ENCODE measurements at places on chromosomes 1 and 21.

DNA sequence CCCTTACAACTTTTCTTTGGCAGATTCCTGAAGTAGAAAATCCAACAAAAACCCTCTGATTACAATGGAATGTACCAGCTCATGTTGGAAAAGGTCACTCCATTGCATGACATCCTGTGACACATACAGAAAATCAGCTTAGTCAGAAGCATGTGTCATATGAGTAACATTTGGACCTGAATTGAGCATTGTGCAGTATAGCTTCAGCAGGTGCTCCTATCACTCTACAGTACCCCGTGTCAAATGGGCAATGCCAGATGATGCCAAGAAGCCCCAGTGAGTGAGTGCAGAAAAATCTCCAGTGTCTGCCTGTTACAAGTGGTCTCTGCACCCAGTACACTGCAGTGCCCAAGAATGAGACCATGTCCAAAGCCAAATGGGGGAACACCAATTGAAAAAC, 129.7 kb upstream of the RUNX1 start:
- DNase-seq, result no peak

DNA sequence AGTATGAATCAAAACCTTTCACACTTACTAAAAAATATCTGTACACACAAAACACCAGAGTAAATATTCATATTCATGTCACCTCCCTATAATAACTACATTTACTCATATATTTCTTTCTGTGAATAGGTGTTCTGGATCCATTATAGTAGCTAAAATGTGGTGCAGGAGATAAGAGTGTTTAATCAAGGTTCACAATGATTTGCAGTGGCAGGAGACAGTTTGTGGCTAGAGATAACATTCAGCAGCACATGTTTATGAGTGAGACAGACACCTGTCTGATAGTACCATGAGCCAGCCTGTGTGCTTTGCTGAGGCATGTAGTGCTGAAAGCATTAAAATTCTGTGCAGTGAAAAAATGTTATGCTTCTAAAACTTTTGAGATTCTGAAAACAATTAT, 410.3 kb downstream of the SRGAP2C start:
- DNase-seq, result no peak

GRCh38 chr1:170704256-170704655, 40.3 kb downstream of the PRRX1 start:
- no peak for DNase-seq

- peak; percentile 45 for DNase-seq
Measured at GRCh38 chr1:85692730-85693314, 15.4 kb downstream of the ZNHIT6 start.

DNA sequence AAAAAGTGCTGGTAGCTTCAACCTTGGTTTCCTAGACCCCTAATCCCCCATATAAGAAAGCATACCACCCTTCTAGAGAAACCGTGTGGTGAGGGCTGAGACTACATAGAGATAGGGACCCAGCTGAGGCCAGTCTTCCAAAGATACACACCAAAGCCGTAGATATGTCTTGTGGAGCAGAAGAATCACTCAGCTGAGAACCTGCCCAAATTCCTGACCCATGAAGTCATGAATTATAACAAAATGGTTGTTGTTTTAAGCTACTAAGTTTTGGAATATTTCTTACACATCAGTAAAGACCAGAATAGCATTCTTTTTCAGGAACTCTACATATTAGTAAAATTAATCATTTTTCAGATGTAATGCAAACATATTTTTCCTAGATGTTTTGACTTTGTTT, 3.3 kb upstream of the SNRPE start:
- no peak for DNase-seq

DNA sequence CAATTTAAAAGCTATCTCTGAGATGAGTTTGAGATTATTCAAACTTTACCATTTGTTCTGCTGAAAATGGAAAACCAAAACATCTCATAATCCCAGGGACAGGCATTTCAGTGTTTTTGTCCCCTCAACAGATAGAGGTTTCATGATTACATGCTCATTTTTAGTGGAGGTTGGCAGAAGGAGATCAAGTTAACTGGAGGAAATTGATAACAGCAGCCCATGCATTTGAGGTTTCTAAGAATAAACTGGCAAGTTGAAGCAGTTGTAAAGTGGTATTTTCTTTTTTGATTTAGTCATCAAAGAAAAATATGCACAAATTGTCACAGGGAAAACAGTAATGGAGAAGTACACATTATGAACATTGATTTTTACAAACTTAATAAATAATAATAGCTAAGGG, 205.8 kb downstream of the PLA2G4A start:
- DNase-seq, result no peak

- no peak for DNase-seq
Measured at GRCh38 chr1:17640393-17640792, 100.9 kb downstream of the ARHGEF10L start.

DNA sequence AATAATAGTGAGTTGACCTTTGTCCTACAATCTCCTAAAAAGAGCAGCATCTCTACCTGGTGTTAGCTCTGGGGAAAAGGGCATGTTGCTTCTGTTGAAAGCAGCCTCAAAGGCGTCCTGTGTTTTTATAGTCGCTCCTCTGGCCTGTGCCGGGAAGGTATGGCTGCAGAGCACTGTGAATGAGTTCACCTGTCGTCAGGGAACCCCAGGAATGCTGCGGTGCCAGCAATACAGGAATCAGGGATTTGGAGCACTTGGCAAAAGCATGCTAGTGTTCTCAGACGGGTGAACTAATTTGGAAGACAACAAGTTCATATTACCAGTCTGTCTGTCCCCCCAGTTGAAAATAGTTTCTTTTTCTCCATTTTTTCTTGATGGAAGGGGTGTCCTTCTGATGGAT, 60.3 kb upstream of the PGD start:
- DNase-seq, result no peak

- DNase-seq, result no peak
Measured at GRCh38 chr1:36224537-36225282, 467 bp downstream of the THRAP3 start.

DNA sequence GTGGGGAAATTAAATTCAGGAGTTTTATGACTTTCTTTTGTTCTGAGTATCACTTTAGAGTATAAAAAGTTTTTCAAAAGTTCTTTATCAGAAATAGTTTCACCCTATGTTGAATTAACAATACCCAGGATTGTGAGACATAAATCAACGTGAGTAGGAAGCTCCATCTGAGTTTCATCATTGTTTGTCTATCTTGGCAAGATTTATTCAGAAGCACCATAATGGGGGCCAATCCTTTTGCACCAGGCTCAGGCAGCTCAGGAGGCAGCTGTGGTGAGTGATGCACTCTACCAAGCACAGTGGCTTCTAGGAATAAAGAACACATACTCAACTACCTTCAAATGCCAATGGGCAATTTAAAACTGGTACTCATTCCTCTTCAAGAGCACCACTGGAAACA, 12.0 kb downstream of the CREG1 start:
- no peak for DNase-seq

DNA sequence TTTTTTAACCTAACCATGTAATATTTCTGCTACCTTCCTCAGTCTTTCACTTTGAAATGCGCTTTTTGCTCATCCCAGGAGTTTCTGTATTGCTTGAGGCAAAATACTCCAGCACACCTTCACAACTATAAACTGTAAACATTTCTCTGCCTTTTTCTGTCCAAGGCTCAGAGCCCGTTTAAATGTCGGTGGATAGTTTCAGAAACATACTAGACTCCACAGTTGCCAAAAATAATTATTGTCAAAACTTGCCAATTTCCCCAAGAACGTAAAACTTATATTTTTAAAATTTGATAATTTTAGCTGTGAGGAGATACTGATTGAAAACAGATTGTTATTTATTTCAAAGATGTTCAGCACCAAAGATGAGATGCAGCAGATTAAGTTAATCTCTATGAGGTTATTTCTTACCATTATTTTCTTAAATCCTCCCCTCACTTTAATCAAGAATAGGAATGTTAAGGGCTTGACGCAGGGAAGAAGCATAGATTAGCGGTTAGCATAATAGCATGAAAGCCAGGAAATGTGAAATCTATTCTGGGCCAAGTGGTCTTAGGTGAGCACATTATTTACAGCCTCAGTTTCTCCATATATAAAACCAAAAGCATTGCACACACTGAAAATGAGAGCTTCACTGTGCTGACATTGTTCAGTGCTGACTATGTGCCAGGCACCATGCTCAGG, 91.5 kb upstream of the ESRRG start:
- DNase-seq, result no peak

DNA sequence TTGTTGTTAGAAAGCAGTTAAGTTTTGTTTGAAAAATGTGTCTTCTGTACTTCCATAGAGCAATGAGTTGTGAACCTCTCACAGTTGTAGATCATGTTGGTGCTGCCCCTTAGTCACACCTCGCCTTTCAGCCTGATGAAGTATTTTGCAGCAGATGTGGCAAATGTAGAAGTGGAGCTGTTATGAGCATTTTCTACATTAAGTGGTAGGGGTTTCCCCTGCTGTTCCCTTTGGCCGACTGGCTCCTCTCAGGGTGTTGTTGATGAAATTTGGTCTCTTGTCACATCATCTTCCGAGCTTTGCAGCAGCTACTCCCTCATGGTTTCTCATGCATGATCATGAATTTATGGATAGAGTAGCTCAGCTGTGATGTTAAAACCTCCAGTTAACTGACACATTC, 33.6 kb upstream of the DENND1B start:
- DNase-seq, result no peak

- no peak for DNase-seq
Measured at GRCh38 chr1:59686170-59686569, 128.6 kb upstream of the HOOK1 start.

- DNase-seq, result no peak
Measured at GRCh38 chr1:221945669-221946068, 203.8 kb upstream of the DUSP10 start.

DNA sequence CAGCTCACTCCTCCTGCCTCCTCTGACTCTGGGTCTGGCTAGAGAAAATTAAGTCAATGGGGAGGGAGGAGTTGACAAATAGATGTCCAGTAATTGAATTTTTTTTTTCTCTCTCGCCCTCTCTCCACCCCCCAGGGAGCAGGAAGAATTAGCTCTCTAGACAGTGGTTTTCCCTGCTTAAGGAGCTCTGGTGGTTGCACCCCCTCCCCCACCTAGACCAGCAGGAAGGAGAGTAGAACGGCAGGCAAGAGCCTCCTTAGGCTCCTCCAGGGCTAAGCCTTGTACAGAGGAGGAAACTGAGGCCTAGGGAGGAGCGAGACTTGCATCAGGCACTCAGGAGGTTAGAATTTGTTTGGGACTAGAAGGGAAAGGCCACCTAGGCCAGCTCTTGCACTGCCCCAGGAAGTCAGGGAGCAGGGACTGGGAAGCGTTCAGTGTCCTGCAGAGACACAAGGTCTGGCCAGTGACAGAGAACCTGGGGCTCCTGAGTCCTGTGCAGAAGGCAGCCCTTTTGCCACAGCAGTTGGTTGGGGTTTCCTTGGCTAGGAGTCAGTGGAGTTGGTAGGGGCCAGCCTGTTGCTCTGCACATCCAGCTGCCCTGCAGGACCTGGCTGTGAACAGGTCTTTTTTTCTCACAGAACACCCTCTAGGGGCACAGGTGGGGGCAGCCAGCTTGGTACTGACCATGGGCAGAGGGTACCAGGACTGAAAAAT, 49.5 kb upstream of the ACOT11 start:
- no peak for DNase-seq

GRCh38 chr1:22373252-22373651, 78.4 kb upstream of the ZBTB40 start:
- no peak for DNase-seq

DNA sequence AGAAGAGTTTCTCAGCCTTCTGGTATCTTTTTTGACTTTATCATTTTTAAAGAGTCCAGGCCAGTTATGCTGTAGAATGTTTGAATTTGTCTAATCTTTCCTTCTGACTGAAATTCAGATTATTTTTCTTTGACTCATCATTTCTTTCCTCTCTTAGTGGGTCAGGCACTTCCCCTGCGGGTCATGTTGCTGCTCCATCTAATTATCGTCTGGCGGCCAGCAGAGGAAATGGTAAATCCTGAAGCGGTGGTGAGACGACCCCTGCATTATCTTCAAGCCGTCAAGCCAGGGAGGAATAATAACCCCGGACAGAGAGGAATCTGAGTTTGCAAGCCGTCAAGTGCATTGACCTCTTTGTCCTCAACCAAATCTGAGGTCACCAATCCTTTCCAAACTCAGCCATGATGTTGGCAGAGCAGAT, 102.1 kb downstream of the ADSS2 start:
- DNase-seq, result no peak

- no peak for DNase-seq
Measured at GRCh38 chr1:9068981-9069325, 482 bp downstream of the SLC2A5 start.

DNA sequence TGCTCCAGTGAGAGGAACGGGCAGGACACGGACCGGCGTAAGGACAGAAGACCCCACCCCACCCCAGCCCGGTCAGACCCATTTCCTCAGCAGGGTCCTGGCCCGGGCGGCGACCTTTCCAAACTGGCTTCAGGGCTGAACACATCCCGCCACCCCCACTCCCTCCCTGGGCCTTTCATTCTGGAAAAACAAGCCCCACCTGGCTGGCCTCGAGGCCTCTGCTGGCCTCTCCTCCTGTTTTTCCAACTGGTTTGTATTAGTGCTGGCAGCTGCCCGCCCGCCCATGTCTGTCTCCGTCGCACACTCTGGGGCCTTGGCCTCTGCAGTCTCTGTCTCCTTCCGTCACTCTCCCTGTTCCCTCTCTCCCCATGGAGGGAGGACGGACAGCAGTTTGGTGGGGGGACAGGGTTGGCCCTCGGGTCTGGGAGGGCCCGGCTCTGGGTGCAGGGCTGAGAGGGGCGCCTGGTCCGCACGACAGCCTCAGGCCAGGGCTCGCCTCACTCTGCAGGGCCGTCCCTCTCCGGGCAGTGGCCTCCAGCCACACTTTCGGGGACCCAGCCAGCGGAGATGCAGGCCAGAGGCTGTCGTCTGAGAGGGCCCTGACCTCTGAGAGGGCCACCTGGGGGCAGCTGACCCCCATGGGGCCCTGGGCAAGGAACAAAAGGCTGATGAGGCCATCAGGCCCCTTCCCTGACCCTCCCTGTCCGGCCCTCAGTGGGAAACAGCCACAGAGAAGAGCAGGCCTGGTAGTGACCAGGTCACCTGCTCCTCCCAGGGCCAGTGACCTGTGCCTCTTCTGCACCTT, 1.5 kb upstream of the MXRA8 start:
- DNase-seq, result no peak

DNA sequence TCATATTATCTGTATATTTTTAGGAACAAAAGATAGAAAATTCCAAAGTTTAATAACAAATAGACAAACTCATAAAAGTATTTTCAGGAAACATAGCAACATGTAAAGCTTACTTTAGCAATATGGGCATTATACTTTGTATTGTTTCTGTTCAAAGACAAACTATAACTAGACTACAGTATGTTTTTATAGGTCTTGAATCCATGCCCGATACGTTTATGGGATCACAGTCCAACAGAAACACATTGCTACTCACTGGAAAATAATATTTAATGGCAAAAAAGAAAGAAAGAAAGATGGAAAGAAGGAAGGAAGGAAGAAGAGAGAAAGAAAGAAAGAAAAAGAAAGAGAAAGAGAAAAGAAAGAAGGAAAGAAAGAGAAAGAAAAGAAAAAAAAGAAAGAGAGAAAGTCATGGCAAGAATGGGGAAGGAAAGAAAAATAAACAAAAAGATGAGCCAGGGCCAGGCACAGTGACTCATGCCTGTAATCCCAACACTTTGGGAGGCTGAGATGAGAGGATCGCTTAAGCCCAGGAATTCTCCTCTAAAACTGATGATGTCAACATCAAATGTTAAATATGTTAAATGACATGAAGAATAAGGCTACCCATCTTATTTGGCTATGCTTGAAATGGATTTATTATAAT, 32.7 kb downstream of the TM2D1 start:
- no peak for DNase-seq

- peak; percentile 52 for DNase-seq
Measured at GRCh38 chr1:226912587-226913176, 27.4 kb upstream of the COQ8A start.

- peak; percentile 94 for DNase-seq
Measured at GRCh38 chr1:65260851-65261473, 48.4 kb upstream of the DNAJC6 start.

- no peak for DNase-seq
Measured at GRCh38 chr1:89927049-89927448, 67.9 kb upstream of the ZNF326 start.
